ENCODE measurements at places on chromosomes 12 and 14.
A peak's percentile ranks its signal among the peaks of the same experiment; 100 is the strongest.

DNA sequence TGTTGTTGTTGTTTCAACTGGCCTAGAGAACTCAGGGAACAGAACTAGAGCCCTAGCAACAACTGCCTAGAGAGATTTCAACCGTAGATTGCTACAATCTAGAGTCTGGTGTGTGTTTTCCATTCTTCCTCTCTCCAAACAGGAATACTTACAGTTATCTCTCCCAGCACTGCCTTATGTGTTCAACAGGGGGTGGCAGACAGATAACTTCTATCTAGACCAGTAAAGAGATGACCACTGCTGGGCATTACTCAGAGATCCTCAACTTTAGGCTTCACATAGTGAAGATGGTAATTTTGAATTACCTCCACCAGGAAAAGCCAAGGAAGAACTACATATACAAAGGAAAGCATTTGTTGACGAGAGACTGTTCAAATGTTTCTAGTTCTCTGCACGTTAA, 4.8 kb downstream of the TXNDC16 start:
- no peak for DNase-seq

DNA sequence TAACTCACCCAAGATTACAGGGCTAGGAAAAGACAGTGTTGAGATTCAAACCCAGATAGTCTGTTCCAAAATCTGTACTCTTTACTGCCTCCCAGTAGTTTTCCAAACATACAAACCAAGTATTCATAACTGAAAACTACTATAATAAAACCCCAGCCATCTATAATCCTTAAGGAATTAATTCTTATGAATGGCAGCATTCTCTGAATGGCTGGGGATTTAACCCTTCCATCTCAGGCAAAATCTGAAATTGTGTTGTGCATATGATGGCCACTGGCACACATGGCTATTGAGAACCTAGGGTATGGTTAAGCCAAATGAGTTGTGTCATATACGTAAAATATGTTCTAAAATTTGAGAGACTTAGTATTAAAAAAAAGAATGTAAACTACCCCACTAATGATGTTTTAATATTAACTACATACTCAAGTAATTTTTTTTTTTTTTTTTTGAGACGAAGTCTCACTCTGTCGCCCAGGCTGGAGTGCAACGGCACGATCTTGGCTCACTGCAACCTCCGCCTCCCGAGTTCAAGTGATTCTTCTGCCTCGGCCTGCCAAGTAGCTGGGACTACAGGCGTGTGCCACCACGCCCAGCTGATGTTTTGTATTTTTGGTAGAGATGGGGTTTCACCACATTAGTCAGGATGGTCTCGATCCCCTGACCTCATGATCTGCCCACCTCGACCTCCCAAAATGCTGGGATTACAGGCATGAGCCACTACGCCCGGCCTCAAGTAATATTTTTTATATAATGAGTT, 16.7 kb downstream of the PPP1R13B start:
- no peak for DNase-seq

GRCh38 chr14:72444701-72445100, 449.2 kb downstream of the DPF3 start:
- DNase-seq, result no peak

DNA sequence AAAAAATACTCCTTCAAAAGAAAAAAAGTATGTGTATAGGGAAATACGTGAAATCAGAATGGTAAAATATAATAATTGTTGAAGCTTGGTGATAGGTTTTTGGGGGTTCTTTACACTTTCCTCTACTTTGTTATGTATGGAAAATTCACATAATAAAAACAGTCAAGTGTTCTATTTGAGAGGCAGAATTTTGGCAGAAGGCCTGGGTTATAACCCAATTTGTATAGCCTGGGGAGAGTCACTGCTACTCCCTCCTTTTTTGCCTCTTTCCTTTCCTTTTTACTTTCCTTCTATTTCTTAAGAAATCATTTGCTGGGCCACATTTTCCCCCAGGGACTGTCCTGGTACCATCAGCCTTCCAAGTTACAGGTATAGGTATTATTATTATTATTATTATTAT, 105.7 kb downstream of the CRADD start:
- DNase-seq, result no peak

- DNase-seq, result no peak
Observed at GRCh38 chr14:91377700-91378652, 39.6 kb downstream of the CCDC88C start.

GRCh38 chr12:2634471-2634870, 160.3 kb upstream of the FKBP4 start:
- no peak for DNase-seq

DNA sequence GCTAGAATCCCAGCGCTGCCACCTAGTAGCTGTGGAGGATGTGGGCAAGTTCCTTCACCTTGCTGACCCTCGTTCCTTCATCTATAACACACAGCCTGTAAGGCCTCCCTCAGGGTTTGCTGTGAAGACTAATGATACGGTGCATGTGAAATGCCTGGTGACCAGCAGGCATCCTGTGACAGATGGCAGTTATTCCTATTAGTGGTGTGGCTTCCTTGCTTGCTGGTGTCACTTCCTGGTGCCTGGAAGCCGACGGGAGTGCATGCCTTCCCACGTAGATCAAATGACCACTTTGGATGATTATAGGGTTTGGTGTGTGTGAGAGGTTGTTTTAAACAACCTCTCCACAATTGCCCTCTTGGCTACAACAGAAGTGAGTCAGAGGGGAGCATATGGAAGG, 894.9 kb downstream of the VRK1 start:
- DNase-seq, result no peak

GRCh38 chr14:72523424-72524294, 370.2 kb downstream of the DPF3 start:
- DNase-seq, result no peak

DNA sequence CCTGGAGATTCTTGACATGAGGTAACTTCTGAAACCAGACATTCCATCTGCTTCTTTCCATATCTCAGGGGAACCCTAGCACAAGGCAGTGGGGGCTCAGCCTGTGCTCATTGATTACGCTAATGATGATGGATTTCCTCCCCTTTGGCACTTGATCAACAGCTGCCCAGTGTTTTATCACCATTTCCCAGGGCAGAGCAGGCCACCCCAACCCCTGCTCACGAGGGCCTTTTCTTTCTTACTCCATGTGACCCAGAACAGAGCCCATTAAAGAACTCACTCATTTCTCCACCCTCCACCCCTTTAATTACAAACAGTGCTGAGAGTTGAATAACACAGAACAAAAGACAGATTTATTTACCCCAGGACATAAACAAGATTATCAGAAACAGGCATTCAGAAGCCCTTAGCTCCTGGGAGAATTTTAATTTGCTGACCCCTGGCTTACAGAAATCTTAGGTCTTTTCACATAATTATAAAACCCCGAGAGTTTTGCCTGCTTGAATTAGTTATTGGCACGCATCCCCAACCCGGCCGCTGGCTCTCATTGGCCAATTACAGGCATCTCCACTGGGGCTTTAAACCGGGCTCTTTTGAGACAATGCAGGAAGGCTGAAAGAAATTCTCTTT, 32.0 kb upstream of the CCDC60 start:
- DNase-seq, result no peak

GRCh38 chr12:102478405-102479098, 1.8 kb downstream of the IGF1 start:
- peak; percentile 9 for DNase-seq

- no peak for DNase-seq
Observed at GRCh38 chr12:91695964-91696363, 449.7 kb downstream of the BTG1 start.

Measured in stimulated activated CD8-positive, alpha-beta memory T cell treated with anti-CD3 and anti-CD28 coated beads, Interleukin-7, amount 100 ng/mL, for 4 hours (primary cell).